ENCODE measurements at places on chromosomes 11 and 22.

DNA sequence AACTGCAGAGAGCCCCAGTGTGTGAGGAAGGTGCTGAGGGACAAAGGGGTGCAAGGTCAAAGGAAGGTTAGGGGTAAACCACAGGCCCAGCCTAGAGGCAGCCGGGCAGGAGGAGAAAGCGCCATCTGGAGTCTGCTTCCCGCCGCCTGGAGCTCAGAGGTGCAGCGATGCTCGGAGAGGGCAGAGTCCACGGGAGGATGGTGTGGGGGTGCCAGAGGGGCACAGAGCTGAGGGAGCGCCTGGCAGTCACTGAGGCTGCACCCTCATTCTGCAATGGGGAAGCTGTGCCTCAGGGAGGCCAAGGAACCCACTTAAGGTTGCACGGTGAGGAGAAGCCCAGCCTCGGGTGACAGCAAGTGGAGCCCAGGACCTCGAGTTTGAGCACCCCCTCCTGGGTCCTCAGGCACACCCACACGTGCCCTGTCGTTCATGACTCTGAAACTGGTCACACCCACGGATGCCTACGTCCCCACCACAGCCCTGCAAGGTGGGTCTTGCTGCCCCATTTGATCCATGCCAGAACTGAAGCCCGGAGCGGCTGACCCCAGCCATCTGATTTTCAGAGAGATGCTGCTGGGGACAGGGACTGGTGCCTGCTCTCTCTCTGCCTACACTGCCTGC, 1.6 kb downstream of the IL2RB start:
- DNase-seq: no peak

GRCh38 chr22:33825761-33826160, 94.5 kb downstream of the LARGE1 start:
- no peak for DNase-seq

GRCh38 chr22:26585104-26585790, 4.7 kb downstream of the TPST2 start:
- DNase-seq: no peak

- DNase-seq: no peak
Measured at GRCh38 chr22:46024136-46024840, 47.3 kb upstream of the WNT7B start.

GRCh38 chr11:121898903-121899302, 217.1 kb downstream of the BLID start:
- no peak for DNase-seq

DNA sequence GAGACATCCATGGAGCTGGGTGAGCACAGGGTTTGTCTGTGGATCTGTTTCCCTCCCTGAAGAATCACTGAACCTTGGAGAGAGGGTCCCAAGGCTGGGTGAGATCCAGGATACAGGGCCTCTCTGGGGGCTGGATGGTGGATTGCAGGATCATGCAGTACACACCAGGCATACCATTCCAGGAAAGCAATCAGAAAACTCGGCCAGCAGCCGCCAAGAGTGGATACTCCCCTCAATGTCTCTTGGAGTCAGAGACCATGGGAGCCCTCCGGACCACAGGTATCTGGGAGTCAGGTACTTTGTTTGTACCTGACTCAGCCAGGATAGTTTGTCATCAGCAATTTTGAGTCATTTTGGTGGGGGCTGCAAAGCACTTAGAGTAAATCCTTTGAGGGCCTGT, 14.6 kb upstream of the SYT13 start:
- DNase-seq: no peak

DNA sequence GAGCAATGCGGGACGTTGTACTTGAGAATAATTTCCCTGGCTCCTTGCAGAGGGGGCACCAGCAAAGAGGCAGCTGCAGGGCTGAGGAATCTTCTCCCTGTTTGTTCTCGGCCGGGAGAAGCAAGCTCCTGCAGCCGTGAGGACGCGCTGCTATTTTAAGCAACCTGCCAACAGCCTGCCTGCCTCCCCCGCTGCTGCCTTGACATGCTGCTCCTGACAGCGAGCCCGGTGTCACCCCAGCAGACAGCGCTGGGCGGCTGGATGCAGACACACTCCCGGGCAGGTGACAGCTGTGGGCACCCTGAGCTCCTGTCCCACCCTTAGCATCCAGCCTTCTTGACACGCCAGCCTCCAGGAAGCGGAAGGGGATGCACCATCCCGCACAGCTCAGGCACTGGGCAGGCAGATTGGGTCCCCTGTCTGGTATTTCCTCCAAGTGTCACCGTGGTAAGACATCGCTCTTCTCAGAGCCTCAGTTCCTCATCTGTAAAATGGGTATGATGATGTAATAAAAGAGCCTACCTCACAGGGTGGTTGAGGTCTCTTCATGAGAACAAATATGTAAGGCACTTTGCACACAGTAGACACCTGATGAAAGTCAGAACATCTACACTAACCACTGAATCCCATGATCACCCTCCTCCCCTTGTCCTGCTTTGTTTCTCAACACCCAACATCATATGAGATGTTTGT, 530.6 kb downstream of the MN1 start:
- no peak for DNase-seq

DNA sequence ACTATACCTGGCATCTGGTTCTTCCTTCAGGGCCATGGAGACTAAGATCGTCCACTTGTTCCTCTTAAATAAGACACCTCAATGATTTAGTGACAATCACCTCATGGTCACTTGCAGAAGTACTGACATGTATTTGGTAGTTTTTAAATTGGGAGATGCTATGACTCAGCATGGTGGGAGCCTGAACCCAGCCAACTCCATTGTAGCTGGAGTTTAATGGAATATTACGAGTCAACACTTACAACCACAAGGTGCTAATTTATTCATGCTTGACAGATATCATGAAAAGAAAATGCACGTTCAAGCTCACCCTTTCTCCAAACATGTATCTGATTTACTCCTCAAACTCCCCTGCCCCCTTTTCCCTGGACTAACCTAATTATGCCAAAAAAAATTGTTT, 16.6 kb upstream of the APOL3 start:
- DNase-seq: no peak

- DNase-seq: no peak
Measured at GRCh38 chr11:11998091-11998781, 10.2 kb downstream of the DKK3 start.

- DNase-seq: no peak
Measured at GRCh38 chr11:126174816-126175215, 36.6 kb downstream of the RPUSD4 start.

DNA sequence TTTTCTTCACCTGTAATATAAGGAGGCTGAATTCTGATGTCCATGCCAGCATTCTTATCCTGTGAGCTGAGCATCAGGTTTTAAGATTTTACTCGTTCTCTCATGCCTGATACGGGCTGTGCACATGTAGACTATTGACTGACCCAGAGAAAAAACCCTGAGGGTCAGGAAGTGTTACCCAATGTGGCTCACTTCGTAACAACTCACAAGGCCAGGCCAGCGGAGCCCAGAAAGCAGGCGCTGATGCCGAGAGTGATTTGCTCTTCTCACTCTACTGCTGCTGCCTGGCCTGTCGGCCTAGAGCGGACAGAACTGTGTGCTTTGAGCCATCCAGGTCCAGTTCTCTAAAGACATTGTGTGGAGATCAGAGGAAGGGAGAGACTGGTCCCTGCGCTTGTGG, 10.8 kb downstream of the THYN1 start:
- no peak for DNase-seq

DNA sequence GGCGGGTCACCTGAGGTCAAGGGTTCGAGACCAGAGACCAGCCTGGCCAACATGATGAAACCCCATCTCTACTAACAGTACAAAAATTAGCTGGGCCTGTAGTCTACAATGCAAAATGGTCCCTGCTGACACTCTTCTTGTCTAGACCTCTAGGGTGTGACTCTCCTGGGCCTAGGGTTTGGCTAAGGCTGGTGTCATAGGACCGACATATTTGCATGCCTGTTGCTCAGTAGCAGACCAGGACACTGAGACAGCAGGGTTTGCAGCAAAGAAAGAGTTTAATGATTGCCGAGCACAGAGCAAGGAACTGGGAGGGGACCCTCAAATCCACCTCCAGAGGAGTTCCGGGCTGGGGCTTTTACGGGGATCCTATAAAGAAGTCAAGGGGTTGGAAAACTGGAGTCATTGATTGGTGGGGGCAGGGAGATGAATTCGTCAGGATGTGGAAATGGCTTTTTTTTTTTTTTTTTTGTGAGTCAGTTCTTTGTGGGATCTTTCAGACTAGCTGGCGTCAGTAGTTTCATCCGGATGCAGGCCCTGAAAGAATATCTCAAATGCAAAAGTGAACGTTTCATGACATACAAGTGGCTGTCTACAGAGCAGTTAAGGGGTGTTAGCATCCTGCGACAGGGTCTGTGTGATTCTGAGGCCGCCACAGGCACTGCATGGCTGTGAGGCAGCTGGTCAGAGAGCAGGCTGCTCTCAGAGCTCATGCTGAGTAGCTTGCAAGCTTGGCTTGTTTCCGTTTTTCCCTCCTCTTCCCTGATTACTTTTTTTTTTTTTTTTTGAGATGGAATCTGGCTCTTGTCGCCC, 27.2 kb upstream of the A4GALT start:
- DNase-seq: no peak

GRCh38 chr11:28713850-28714249, 605.7 kb downstream of the METTL15 start:
- no peak for DNase-seq

- DNase-seq: no peak
Measured at GRCh38 chr22:33361581-33361980, 303.4 kb upstream of the SYN3 start.

DNA sequence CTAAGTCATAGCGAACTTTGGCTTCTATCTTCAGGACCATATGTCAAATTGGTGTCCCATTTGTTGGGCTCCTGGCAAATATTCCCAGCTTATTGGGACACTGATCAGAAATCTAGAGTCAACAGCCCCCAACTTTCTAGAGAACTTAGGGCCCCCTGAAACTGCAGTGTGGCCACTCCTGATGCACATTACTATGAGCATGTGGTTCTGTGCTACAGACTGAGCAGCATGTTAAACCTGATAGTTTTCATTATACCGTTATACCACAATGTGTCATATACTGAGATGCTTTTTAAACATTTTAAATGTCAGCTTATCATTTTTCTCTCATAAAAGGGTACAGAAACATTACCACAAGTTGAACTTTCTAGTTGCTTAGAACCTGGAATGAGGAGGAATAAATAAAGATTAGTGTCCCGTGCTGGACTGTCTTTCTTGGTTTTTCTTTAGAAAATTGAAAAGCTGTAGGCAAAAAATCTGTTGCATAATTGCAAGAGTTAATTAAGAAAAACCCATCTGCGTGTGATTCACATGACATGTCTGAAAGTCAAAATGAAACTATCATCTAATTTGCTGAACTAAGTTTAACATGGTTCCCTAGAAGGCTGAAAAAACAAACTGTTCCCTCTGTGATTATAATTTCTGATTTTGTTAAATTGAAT, 16.4 kb upstream of the CTSC start:
- DNase-seq: no peak

GRCh38 chr11:11867720-11868119, 25.9 kb downstream of the USP47 start:
- no peak for DNase-seq

GRCh38 chr11:27209562-27210005, 153.4 kb downstream of the CCDC34 start:
- no peak for DNase-seq

DNA sequence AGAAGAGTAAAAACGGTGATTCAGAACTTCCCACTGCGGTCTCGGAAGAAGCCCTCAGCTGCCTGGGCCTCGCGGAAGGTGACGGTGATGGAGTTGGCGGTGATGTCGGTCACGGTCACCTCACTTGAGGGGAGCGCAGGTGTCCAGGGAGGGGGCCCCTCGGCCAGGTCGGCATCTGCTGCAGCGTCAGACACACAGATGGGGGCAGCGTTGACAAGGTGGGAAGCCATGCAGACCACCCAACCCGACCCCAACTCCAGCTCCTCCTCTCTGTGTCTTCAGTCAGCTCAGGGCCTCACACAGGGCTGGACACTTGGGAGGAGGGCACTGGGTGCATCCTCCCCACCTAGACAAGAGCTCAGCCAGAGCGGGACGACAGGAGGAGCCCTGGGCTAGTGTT, 18.6 kb downstream of the CBX7 start:
- DNase-seq: no peak

DNA sequence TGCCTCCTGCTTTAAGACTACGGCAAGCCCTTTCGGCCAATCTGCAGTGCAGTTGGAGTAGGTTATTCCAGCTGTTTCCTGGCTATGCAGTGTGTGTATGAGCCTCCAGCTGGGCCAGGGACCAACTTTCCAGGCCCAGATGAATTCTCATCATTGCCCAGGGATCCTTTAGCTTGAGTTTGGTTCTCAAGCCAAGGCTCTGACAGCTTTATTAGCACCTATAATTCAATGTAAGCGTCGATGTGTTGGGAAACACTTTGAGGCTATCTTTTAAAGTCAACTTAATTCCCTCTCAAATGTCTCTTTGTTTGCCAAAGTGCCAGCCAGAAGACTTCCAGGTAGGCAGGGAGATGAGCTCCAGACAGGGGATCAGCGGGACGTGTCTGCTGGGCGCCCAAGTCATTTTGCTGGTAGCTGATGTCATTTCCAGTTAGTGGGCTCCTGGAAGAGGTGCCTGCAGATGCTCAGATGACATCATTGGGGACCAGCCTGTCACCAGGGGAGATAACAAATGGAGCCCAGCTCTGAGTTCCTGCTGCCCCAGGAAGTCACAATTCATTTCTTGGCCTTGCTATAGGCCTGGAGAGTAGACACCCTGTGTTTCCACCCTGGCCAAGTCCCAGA, 520.4 kb downstream of the SOX6 start:
- no peak for DNase-seq

DNA sequence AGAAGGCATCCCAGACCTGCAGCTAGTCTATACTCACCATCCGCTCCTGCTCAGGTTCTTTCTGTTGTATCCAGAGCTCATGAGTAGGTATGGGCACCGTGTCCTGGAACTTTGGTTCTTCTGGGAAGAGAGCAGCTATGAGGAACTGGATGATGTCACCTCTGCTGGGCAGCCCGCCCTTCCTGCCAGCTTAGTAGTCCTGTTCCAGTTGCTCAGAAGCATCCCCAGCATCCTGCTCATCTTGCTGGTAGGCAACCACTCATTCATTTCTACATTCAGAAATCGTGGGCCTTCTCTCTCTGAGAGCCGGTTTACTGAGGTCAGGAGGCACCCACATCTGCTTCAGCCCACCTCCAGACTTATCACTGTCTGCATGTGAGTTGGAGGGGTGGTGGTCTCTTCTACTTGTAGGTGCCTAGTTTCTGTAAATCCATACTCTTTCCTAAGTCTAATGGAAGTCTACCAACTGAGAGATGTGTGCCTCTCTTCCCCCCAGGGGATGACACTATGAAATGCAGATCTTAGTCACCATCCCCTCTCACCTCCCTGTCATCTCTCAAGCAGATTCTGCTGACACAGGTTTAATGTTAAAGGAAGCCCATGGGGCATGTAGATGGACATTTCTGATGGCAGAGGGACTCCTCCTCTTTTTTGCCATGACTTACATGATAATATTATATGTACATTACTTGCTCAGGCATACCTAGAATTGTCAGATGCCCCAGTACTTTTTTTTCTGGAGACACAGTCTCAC, 29.6 kb upstream of the CCDC134 start:
- no peak for DNase-seq
